CD14-positive monocyte (primary cell): ENCODE measurements at places on chromosomes 11 and 22. TPM values are rescaled to one million over a fixed set of nuclear protein-coding genes. Genes with fewer than 3 reads are reported as not detected.
A peak's percentile ranks its signal among the peaks of the same experiment; 100 is the strongest.

NLRP14 gene
- polyA plus RNA-seq, result not detected

TCN2 gene
- polyA plus RNA-seq, result 45.0 TPM

DENND6B gene
- polyA plus RNA-seq, result 1.7 TPM

LSP1 gene
- polyA plus RNA-seq, result 646 TPM

BATF2 gene
- 0.97 TPM for polyA plus RNA-seq

- DNase-seq, result no peak
These were observed 50.7 kb upstream of the ANO1 start for GRCh38 chr11:70027451-70027850.

- DNase-seq, result no peak
These were observed 9.9 kb downstream of the MS4A15 start for GRCh38 chr11:60766547-60766946.

DNA sequence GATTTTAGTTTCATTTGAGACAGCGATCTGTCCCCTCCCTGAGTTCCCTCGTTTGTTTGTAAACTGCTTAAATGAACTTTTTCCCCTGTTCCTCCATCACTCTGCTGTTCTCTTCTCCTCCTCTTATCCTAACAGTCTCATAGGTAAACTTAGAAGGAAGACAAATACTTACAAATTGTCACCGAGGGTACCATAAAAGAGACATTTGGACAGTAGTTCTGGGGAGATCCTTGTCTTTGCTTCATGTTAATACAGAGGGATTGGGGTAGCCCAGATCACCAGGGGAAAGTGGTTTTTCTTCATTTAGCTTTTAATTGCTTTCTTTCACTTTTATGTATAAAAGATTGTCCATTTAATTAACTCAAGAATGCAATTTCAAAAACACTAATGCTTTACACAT, 46.1 kb downstream of the ZBTB16 start:
- no peak for DNase-seq

DNA sequence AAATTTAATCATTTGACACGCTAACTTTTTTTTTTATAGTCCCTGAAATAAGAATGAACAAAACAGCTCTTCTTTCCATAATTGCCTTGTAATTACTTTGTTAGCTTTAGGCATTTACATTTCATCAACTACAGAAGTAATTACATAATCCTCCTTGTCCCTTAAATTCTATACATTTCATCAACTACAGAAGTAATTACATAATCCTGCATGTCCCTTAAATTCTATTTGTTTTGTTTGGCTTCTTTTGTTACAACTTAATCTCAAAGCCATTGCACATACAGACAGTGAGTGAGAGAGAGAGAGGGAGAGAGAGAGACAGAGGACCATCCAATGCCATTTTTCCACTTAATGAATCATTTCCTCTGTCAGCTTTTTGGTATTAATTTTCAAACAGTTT, 873.2 kb downstream of the METTL15 start:
- DNase-seq, result no peak

DNA sequence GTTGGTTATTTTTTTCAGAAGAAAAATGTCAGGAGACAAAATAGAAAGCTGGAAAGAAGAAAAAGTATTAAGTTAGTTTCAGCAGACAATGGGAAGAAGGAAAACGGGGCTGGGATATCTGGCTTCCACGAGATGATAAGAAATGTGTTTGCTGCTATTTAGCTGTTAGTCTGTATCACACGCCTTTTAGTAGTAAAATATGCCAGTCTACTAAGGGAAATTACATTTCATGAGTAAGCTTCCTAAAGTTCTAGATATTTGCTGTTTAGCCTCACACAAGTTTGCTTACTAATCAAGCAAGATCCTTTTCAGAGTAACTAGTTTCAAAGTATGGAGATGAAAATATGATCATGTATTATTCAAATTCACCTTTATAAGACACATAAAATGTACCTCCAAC, 1.5 kb downstream of the OR51B4 start:
- no peak for DNase-seq

DNA sequence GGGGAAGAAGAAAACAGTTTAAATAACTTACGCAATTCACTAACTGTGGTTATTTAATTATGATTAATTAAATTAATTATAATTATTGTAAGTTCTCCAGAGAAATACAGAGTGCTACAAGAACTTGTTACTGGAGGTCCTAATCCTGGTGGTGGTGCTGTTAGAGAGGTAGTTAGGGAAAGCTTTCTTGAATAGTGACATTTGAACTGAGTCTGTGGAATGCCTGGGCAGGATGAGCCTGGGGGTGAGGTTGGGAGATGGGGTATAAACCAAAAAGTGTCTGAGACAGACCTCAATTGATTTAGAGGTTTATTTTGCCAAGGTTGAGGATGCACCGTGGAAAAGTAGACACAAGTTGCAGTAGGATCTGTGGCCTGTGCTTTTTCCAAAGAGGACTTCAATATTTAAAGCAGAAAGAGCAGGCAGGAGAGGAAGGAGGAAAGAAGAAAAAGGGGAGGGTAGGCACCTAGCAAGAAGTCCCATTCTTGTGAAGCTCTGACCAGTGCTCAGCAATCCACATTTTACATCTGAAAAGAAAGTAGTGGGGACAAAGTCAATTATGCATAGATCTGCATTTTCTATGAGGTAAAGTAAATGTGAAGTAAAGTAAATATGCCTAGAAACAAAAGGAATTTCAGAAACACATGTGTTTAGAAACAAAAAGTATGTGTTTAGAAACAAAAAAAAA, 4.4 kb upstream of the ZNF202 start:
- DNase-seq, result no peak

CASP1 gene
- 433 TPM for polyA plus RNA-seq

POU2AF2 gene
- not detected for polyA plus RNA-seq

DNA sequence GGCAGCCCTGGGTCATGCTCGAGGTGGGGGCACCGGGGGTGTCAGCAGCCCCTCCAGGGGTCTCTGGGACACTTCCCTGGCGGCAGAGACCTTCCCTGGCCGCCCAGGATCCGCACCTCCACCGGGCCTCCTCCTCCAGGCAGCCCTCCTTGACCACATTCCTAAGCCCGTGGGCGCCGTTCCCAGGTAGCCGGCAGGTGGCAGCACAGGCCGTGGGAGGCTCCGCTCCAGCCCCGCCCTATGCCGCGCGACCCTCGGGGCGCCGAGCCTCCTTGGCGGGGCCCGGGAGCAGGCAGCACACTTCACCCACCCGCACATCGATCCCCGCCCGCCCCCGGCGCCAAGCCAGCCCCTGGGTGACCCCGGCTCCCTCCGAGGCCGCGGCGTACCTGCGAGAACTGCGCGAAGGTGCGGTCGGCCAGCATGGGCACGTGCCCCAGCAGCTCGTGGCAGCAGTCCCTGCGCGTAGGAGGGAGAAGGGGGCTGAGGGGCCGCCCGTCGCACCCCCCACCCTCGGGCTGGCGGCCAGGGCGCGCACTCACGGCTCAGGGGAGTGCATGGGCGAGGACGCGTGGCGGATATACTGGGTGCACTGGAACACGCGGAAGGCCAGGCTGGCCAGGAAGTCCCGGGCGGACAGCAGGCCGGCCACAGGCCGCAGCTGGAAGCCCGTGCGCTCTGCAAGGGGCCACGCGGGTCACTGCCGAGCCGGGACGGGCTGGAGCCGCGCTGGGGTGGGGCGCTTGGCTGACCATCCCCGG, 5.3 kb upstream of the INS start:
- DNase-seq, result no peak

MS4A14 gene
- polyA plus RNA-seq, result 7.5 TPM

DNA sequence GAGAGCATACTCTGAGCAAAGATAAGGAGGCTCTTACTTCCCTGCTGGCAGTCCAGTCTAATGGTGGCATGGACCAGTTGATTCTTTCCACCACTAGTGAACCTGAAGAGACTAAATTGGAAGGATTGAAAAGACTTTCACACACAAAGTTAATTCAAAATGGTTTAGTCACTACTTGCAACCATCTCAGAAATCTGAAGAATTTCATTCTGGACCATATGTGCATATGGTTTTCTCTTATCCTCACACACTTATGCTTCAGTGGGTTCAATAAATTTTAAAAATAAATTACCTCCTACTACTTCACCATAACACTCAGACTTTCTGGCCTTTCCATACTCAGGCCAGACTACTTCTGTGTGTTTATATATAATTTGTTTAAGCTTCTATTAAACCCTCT, 44.7 kb downstream of the CADM1 start:
- DNase-seq, result no peak

DNA sequence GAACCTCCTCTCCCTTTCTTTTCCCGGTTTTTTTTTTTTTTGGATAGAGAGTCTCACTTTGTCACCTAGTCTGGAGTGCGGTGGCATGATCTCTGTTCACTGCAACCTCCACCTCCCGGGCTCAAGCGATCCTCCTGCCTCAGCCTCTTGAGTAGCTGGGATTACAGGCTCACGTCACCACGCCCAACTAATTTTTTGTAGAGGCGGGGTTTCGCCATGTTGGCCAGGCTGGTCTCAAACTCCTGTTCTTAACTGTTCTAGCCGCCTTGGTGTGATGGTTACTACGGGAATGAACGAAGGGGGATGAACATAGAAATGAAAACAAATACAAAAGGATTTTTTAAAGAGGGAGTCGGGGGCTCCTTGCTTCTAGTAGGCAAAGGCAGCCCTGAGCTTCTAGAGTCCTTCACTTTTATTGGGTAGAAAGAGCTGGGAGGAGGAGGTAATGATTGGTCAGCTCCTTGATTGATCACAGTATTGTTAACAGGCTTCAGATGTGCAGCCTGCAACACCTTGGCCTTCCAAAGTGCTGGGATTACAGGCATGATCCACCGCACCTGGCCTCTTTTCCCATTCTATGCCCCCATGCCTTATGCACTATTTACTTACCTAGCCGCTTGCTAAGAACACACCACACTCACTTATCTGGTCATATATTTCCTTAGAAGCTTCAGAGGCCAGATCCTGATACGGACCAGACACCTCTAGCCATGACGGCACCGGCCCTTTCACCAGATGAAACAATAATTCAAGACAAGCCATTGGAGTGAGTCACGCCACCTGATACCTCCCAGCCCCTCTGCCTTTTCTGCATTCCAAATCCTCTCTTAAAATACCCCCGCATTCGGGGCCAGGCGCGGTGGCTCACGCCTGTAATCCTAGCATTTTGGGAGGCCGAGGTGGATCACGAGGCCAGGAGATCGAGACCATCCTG, 20.7 kb downstream of the SUSD2 start:
- DNase-seq, result no peak

GRCh38 chr11:63020671-63021291, 5.1 kb upstream of the SLC22A8 start:
- DNase-seq, result no peak

DNA sequence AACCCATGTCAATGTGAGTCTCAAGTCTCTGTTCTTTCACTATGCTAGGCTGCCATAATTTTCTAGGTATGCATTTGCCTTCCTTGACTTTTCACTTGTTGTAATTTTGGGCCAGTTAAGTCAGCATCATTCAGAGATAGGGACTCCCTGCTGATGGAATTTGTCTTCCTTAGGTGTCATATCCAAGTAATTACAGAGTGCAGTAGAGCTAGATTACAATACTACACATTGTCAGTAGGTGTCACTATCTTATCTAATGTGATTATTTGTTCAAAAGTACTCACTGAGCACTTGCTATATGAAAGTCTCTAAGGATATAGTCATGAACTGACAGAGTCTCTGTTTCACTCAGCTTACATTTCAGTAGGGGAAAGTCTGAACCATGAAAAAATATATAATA, 25.0 kb upstream of the SYN3 start:
- no peak for DNase-seq

DNA sequence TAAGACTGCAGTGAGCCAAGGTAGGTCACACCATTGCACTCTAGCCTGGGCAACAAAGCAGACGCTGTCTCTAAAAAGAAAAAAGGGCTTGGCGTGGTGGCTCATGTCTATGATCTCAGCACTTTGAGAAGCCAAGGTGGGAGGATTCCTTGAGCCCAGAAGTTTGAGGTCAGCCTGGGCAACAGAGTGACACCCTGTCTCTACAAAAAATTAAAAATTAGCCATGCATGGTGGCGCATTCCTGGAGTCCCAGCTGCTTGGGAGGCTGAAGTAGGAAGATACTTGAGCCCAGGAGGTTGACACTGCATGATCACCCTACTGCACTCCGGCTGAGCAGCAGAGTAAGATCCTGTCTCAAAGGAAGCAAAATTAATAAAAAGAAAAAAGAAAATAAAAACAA, 38.9 kb upstream of the RDX start:
- DNase-seq, result no peak

- DNase-seq, result no peak
These were observed 19.0 kb downstream of the PSMD13 start for GRCh38 chr11:255816-256215.

- DNase-seq, result peak; percentile 84
These were observed 20.3 kb upstream of the MICAL2 start for GRCh38 chr11:12090061-12090591.

DNA sequence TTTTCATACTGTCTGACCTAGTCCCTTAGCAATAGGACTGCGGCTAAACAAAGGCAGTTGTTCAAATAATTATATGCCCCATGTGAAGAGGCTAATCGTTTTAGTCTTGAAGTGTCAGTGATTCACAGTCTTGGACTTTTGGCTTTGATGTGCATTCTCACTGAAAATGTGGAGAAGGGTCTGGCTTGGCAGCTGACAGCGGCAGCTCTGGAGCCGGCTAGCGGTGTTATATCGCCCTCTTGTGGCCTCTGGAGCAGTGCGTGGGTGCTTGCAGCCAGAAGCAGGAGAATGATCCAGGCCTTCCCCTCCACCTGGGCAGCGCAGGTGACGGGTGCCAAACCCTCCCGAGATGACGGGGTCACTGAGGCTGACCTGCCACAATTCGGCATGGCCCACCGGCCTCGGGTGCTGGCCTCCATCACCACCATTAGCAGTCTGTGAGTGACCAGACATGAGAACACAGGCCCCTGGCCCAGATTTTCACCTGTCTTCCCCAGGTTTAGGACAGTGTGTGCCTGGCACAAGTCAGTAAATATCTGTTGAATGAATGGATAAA, 90.3 kb upstream of the PITPNB start:
- peak; percentile 60 for DNase-seq

DNA sequence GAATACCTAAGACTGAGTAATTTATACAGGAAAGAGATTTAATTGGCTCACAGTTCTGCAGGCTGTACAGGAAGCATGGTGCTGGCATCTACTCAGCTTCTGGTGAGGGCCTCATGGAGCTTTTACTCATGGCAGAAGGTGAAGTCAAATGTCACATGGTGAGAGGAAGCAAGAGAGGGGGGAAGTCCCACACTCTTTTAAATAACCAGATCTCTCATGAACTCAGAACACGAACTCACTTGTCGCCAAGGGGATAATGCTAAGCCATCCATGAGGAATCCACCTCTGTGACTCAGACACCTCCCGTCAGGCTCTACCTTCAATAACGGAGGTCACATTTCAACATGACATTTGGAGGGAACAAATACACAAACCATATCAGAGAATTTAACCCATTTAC, 42.2 kb downstream of the BIRC2 start:
- DNase-seq, result no peak

DNA sequence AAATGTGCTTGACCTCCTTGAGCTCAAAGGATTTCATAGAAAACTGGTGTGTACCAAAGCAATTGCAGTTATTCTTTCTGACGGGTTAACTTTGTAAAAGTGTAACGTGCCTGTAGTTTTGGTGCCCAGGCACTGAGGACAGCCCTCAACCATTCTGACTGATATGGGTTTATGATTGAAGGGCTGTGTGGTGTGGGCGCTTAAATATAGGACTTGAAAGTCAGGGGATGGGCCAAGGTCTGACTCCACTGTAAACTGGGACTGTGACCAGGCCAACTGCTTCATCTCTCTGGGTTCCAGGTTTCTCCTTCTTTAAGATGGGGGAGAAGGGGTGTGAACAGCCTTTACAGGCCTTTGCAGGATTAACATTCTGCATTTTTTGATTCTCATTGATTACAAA, 191.1 kb upstream of the ARHGAP20 start:
- no peak for DNase-seq

C22orf23 gene
- polyA plus RNA-seq, result not detected

- DNase-seq, result no peak
These were observed 16.6 kb upstream of the SPTBN2 start for GRCh38 chr11:66745356-66746235.
